ENCODE measurements at places on chromosomes 4 and X.
A peak's percentile ranks its signal among the peaks of the same experiment; 100 is the strongest.

- DNase-seq: peak; percentile 17
These were observed 63.5 kb upstream of the ARHGAP36 start for GRCh38 chrX:130994671-130995070.

DNA sequence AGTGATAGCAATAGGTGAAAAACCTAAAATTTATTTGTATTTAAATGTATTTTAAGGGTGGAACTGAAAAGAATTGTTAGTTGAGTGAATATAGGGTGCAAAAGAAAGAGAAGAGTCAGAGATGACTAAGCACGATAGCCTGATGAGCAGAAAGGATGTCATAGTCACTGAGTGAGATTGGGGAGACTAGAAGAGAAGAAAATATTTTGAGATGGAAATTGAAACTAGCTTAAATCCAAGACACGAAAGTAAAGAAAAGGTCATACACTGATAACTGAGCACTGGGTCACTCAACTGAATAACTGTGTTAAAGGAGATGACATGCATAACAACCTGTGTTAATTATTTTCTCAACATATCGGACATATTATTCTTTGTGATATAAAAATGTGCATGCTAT lies 55.5 kb downstream of the SPANXN4 start:
- no peak for DNase-seq

DNA sequence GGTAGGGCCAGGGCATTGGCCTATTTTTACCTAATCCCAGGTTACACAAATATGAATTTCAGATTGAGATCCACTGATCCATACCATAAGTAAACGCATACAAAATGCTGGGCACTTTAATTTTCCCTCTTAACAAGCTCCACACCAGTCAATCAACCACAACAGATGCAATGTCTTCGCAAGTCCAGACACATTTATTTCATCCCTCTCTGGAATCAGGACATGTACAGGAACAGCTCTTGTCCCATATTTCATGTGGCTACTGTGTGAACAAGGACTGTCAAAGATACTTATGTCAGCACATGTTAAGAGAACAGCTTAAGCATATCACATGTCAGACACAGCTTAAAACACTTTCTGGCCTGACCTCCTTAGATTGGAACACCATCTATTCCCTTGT lies 145.9 kb downstream of the PPP3CA start:
- DNase-seq: no peak

- no peak for DNase-seq
These were observed 9.0 kb upstream of the IGFBP7 start for GRCh38 chr4:57119054-57119651.

GRCh38 chr4:153076861-153077260 lies 127.4 kb upstream of the TRIM2 start:
- DNase-seq: no peak

GRCh38 chrX:39175418-39176057 lies 374.3 kb downstream of the MID1IP1 start:
- DNase-seq: no peak

GRCh38 chr4:153722036-153722435 lies 37.8 kb downstream of the RNF175 start:
- DNase-seq: no peak
